ENCODE measurements at places on chromosomes 1 and 21.

DNA sequence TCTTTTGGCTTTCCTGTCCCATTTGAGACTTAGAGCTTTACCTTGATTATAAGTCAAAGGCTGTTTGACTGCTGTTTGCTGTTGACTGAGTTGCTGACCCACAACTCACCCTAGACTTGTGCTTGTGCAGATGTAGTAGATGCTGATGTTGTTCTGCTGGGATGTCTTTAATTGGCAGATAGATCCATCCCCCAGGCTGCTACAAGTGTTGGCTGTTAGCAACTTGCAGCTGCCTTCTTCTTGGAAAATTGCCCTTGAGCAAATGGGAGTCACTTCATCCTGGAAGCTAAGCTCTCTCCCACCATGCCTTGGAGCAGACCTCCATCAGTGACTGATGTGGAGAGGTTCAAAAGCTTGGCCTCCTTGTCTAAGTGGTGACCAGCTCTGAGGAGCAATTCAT lies 139.3 kb upstream of the KIAA0040 start:
- no peak for DNase-seq

DNA sequence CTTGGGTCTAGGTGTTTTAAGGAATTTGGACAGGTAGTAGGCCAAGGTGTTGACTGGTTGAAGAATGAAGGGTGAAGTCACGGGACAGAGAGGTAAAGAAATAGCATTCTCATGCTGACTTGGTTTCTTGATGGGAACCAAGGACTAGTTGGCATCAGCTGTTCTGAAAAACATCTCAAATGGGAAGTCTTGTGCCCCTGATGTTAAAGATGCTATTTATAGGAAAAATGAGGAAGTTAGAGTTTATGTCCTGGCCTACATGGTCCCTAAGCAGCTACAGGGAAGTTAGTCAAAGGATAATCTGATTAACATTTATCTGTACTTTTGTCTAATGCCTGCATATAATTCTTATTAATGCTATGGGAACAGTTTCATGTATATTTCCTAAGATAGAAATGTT lies 262.4 kb downstream of the HHIPL2 start:
- DNase-seq = no peak

DNA sequence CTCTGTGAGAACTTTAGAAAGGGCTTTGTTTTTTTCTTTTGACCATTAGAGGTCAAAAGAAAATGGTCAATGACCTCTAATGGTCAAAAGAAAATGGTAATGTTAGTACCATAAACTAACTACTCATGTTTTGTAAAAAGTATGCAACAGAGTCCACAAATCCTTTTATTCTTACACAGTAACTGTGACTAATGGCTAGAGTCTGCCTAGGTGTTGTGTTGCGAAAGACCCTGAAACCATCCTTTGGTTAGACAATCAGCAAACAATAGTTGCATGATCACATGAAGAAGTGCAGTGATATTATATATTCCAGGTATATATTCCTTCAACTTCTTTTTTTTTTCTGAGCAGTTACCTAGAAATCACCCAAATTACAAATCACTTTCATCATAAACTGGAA lies 40.9 kb downstream of the NEGR1 start:
- DNase-seq = no peak

- no peak for DNase-seq
Observed at GRCh38 chr1:213244664-213245091, 193.6 kb downstream of the RPS6KC1 start.

GRCh38 chr1:224589006-224589405 lies 27.1 kb upstream of the CNIH3 start:
- DNase-seq = no peak

DNA sequence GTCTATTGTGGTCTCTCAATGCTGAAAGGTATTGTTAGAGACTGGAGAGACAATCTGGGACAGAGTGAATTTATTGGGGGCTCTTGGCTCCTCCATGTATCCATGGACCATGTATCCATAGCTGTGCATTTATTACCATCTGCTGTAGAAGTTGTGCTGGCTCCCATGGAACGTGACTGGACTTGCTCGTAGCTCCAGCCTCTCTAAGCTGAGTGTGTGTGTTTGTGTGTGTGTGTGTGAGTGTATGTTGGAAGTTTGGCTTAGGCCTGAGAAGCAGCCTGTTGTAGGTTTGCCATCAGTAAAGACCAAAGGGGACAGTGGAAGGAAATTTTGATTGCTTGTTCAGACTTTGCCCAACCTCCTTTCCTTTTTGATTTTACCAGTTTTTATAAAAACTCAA lies 105.7 kb upstream of the USP24 start:
- DNase-seq = no peak

DNA sequence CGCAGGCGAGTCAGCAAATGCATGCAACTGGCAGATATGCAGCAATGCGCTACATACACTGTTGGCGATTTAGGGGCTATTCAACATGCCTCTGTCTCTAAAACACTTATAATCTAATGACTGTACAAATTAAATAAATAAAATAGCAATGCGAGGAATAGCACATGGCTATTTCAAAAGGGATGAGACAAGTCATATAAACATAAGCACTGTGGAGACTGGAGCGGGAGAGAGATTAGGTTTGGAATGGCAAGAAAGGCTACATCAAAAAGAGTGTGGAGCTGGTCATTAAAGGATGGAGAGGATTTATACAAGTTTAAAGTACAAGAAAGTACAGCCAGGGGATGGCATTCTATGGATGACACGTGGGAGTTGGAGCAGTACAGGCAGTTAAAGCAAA lies 523.5 kb upstream of the CAMK1G start:
- no peak for DNase-seq

GRCh38 chr1:246969621-246970020 lies 37.9 kb upstream of the AHCTF1 start:
- DNase-seq = no peak

- DNase-seq = no peak
Observed at GRCh38 chr1:18154430-18155194, 47.0 kb downstream of the IGSF21 start.

DNA sequence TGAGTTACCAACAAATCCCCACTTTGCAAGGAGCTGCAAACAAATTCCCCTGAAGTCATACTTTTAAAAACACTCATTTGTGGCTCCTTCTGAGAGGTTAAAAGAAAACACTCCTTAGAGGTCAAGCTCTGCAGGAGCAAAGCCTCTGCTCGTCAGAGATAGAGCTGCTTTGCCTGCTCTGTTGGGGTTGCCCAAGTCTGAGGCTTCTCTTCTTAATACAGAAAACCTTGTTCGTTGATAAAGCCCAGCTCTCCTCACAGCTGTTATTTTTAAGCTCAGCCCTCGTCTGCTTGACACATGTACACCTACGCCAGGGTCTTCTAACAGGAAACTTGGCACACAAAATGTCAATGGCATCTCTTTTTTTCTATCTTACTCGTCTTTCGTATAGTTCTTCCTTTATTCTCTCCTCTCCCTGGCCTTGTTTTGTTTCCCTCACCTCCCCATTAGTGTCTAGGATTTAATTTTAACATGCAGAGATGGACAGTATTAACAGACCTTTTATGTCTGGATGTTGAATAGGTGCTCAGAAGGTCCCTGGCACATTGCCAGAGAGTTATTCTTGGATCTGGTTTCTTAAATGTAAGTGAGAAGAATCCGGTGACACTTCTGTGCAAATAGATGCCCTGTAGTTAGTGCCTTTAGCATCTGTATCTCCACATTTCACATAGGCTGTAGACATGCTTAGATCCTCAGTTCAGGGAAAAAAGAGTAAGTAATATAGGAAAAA lies 86.0 kb downstream of the LRRC53 start:
- DNase-seq = no peak

DNA sequence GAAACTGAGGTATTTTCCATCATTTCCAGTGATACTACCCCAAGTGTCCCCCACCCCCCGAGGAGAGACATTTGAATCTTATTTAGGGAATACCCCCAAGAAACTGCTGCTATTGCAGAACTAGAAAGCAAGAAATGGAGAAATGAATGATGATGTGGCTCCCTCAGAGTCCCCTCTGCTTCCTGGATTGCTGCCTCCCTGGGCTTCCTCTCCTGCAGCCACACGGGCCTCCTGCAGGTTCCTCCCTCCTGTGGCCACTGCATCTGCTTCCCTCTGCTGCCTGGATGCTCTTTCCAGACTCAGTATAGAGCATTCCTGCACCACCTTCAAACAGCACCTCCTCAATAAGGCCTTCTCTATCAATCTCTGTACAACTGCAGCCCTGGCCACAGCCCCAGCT lies 69.3 kb downstream of the SLC25A24 start:
- DNase-seq = no peak

DNA sequence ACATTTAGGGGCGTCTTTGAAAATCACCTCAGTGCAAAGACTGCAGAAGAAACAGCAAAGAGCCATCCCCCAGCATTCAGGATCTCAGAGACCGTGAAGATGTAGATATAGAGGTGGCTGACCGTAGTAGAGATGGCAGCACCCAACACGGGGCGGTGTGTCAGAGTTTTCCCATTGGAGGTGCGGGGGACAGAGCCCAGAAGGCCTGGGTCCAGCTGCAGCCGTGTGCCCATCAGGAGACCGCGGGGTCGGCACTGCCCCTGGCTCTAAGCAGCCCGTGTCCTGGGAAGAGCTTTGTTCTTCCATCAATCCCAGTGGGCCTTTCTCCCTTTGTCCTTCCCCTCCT lies 1.1 kb downstream of the GABRD start:
- DNase-seq = no peak

DNA sequence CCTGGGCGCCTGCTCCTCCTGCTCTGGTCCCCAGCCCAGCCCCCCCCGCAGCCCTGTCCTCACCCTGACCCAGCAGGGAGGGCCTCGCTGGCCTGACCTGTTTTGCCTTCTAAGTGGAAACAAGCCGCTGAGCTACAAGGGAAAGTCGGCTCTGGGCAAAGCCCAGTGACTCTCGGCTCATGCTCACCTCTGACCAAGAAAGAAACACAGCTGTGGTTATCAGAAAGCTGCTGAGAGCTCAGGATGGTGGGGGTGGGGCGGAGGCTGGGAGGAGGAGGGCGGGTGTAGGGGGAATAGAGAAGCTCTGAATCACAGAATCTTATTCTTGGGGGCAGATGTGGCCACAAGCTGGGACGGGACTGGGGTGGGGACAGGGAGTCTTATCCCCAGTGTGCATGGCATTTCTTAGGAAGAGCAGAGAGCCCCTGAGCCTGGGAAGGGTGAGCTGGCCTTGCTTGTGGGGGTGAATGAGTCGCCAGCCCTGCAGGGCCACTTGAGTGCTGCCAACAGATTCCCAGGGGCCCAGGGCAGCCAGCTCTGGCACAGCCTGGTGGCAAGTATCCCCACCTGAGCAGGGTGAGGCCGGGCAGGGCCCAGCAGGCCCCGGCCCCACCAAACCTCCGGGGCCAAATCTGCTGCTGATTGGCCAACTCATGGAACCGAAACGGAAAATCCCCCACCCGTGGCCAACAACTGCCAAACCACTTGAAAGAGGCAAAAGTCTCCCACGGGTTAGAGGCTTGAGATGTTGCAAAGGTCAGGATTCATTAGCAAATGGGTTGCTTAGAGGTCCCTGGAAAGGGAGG lies 120.6 kb downstream of the SPSB1 start:
- DNase-seq = peak; percentile 66

GRCh38 chr1:43383449-43383848 lies 6.2 kb downstream of the MED8 start:
- DNase-seq = no peak

DNA sequence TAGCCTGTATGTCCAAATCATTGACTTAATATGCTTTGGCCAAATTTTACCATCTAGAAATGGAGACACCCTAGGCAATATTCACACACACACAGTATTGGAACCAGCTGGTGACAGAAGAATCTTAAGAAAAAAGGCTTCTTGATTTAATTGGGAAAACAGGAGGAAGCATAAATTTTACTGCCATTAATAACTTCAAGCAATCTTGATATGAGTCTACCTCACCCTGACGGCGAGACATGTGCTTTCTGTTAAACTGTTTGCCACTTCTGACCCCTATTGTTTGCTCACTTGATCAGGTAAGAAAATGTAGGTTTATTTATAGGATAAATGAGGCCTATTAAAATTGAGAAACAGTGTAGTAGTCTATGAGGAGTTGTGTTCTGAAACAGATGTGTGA lies 73.2 kb downstream of the KIFAP3 start:
- DNase-seq = no peak

DNA sequence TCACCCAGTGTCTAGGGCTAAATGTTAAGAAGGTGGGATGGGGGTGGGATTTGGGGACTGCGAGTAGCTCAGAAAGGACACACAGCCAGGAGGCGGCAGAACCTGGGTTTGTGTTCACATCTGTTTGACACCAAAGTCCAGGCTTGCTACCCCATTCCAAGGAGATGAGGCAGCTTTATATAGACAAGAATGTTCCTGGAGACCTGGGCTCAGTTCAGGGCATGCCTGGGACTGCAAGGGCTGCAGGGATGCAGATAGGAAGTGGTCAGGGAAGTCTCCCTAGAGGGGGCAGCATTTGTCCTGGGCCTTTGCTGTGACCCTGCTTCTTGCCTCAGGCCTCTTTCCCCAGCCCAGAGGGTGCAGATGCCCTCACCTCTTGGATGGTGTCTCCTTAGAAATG lies 16.3 kb downstream of the PADI3 start:
- no peak for DNase-seq

DNA sequence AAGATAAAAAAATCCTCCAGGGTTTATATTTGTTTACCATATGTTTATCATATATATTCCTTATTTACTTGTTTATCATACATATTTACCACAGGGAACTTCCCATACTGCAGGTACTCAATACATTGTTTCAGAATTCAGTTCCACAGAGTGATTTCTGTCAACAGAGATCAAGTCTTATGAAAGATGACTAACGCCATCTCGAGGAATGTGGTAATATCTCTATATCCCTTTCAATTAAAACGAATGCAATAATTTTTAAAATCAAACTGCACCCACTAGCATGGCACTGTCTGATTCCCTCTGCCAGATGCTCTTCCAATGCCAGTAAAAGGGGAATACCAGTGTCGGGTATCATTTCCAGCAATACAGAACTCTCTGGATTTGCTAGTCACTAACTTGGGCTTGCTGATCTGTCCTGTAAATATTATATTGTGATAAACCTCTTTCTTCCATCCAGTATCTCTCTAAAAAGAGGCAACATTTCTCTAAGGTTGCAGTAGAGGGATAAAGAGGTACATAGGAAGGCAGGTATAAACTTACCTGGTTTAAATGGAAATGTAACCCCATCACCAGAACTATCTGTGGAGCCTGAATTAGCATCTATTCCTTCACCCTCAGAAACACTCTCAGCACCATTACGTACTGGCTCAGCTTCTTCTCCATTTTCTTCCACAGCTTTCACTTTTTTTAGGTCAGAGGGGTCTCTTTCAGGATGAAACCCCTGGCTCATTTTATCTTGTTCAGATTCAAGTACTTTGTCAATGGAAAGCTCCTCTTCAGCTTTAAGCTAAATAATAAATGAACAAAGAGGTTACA lies 112.3 kb upstream of the HP1BP3 start:
- no peak for DNase-seq

GRCh38 chr1:164823486-164824279 lies 264.7 kb downstream of the PBX1 start:
- DNase-seq = no peak

- DNase-seq = no peak
Observed at GRCh38 chr1:25990702-25991395, 7.0 kb downstream of the PAFAH2 start.

DNA sequence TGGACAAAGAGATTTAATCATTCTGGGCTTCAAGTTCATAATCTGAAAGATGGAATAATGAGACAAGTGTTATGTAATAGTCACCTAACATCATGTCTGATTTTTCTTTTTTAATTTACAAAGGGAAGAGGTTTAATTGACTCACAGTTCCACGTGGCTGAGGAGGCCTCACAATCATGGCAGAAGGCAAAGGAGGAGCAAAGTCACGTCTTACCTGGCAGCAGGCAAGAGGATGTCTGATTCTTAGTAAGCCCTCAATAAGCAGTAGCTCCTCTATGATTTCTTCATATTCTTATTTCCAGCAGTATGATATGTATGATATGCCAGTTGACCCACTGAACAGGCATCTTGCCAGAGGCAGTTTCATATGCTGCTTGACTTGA lies 152.7 kb downstream of the S1PR1 start:
- no peak for DNase-seq

- DNase-seq = no peak
Observed at GRCh38 chr1:54819733-54820132, 18.6 kb upstream of the TTC22 start.

Measured in activated CD4-positive, alpha-beta T cell treated with anti-CD3 and anti-CD28 coated beads for 24 hours (primary cell).